ENCODE measurements at places on chromosomes 2 and 18. TPM values are rescaled to one million over a fixed set of nuclear protein-coding genes. Genes with fewer than 3 reads are reported as not detected.
A peak's percentile ranks its signal among the peaks of the same experiment; 100 is the strongest.

GRCh38 chr18:58998401-58999203, 133.9 kb downstream of the ZNF532 start:
- H3K27ac ChIP-seq, result no peak overlapping the region
- no peaks in the 10 kb centered on the region for H3K27me3 ChIP-seq
- H3K4me3 ChIP-seq, result no peak overlapping the region
- peaks cover 23% of the 10 kb centered on the region for H3K4me1 ChIP-seq
- no peaks in the 10 kb centered on the region for H3K36me3 ChIP-seq

- no peaks in the 10 kb centered on the region for H3K36me3 ChIP-seq
- H3K27me3 ChIP-seq, result no peaks in the 10 kb centered on the region
- DNase-seq, result no peak
- H3K4me1 ChIP-seq, result peaks cover 45% of the 10 kb centered on the region
These were observed 114.3 kb upstream of the MGAT5 start for GRCh38 chr2:134139611-134140010.

- H3K4me1 ChIP-seq, result peaks cover 16% of the 10 kb centered on the region
- peak; percentile 45 for DNase-seq
- H3K27me3 ChIP-seq, result no peaks in the 10 kb centered on the region
These were observed 818 bp downstream of the ITGB1BP1 start for GRCh38 chr2:9422321-9423099.

- no peak overlapping the region for H3K27ac ChIP-seq
- no peaks in the 10 kb centered on the region for H3K27me3 ChIP-seq
- no peaks in the 10 kb centered on the region for H3K36me3 ChIP-seq
- no peak for DNase-seq
- no peak overlapping the region for H3K4me3 ChIP-seq
These were observed 165.9 kb upstream of the ID2 start for GRCh38 chr2:8515864-8516533.

DNA sequence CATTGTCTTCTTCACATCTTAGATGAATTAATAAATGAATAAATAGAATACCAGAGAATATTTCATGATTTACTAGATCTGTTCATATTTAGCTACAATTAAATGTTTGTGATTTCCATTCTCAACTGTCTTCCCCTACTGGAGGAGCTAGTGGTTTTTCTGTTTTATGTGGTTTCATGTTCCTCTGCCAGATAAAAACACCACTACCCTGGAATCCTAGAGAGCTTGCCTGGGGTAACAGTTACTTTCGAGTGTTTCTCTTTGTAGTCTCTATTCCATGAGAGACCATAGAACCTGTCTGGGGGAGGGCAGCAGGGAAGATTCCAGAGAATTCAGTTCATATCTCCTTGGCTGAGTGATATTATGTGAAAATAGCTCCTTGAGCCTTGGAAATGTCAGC, 349.2 kb downstream of the INSIG2 start:
- no peak for DNase-seq
- H3K4me3 ChIP-seq, result no peak overlapping the region
- H3K36me3 ChIP-seq, result no peaks in the 10 kb centered on the region
- H3K4me1 ChIP-seq, result no peaks in the 10 kb centered on the region
- no peaks in the 10 kb centered on the region for H3K27me3 ChIP-seq

DNA sequence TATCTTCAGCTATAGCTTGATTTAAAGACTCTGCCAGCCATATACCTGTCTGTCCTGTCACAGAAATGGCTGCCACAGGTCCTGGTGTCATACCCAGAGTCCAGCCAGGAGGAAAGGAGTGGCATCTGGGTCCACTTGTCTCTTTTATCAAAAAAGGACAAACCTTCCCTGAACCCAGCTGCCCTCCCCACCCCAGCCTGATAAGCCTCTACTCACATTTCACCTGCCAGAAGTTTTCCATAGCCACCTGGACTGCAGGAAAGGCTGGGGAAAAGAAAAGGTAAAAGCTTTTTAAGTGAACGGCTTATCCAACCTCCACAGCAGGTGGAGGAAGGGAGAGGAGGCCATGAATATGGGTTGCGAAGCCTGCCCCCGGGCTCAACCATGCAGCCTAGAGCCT, 32.8 kb downstream of the TMEM163 start:
- H3K4me3 ChIP-seq, result no peak overlapping the region
- H3K27ac ChIP-seq, result no peak overlapping the region
- H3K4me1 ChIP-seq, result peaks cover 28% of the 10 kb centered on the region
- DNase-seq, result no peak
- H3K36me3 ChIP-seq, result no peaks in the 10 kb centered on the region
- no peaks in the 10 kb centered on the region for H3K27me3 ChIP-seq

GRCh38 chr18:3972291-3972930, 482.7 kb downstream of the DLGAP1 start:
- H3K27ac ChIP-seq, result no peak overlapping the region
- H3K4me3 ChIP-seq, result no peak overlapping the region
- peaks cover 3% of the 10 kb centered on the region for H3K27me3 ChIP-seq
- no peaks in the 10 kb centered on the region for H3K36me3 ChIP-seq
- DNase-seq, result no peak
- no peaks in the 10 kb centered on the region for H3K4me1 ChIP-seq

DNA sequence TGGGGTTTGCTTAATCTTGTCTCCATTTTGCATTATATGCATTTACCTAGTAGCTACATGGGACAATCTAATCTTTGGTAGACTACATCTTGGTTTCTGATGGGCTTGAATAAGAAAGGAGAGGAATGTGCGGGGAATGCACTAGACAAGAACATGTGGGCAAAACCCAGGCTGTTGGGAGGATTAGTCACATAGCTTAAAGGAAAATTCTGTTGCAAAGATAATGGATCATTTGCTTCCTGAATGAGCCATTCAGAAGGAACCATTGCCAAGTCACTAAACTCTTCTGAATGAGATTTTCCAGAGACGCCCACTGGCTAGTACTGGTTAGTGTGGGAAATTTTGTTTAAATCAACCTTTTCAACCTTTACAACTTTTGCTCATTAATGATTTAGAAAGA, 84.8 kb downstream of the OSBPL6 start:
- no peaks in the 10 kb centered on the region for H3K36me3 ChIP-seq
- peak; percentile 94 for DNase-seq
- peaks cover 4% of the 10 kb centered on the region for H3K27me3 ChIP-seq
- H3K4me3 ChIP-seq, result no peak overlapping the region

DNA sequence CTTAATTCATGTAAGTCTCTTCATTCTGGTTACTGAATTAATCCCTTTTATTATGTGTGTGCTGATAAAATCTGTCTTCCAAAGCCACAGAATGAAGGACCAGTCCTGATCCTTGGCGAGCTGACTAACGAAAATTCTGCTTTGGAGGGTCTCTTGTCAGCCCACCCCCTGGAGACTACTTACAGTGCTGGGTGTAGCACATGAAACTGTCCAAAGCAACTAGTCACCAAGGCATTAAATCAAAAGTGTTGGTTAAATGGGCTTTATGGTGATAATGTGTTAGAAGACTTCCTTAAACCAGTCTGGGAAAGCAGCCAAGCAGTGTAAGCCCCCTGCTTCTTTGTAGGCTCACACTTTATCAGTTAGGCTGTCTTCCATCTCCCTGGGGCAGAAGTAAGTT, 420.2 kb downstream of the SUCLG1 start:
- no peaks in the 10 kb centered on the region for H3K4me1 ChIP-seq
- no peak for DNase-seq
- no peaks in the 10 kb centered on the region for H3K27me3 ChIP-seq
- H3K36me3 ChIP-seq, result no peaks in the 10 kb centered on the region
- H3K27ac ChIP-seq, result no peak overlapping the region

GRCh38 chr18:63259567-63260379, 59.8 kb downstream of the BCL2 start:
- DNase-seq, result no peak
- H3K4me3 ChIP-seq, result no peak overlapping the region
- no peaks in the 10 kb centered on the region for H3K36me3 ChIP-seq
- H3K27me3 ChIP-seq, result no peaks in the 10 kb centered on the region
- no peaks in the 10 kb centered on the region for H3K4me1 ChIP-seq

- no peak overlapping the region for H3K27ac ChIP-seq
- H3K27me3 ChIP-seq, result no peaks in the 10 kb centered on the region
- H3K4me1 ChIP-seq, result no peaks in the 10 kb centered on the region
- no peaks in the 10 kb centered on the region for H3K36me3 ChIP-seq
- no peak for DNase-seq
These were observed 136.1 kb downstream of the EXOC6B start for GRCh38 chr2:72689579-72690195.

DNA sequence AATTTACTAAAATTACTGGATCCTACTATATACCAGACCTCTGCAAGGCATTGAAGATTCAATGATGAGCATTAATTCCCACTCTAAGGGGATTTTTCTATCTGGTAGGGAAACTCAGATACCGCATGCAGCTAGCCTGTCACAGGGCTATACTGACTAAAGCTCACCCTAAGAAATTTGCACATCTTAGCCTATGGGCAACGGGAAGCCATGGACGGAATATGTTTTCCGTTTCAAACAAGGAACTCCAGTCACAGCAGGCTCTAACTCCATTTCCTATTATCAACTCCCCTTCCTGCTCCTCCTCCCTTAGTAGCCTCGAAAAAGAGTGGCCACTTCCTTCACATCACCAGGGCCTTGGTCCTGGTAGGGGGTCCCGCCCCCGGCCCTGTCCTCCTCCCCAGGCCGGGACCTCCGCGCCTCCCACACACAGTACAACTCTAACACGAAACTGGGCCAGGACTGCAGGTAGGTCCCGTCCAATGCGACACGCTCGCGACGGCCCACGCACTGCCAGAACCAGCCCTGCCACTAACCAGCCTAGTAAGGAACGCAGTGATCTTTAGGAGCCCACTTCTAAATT, 659 bp upstream of the COX5B start:
- peak overlapping the region; percentile 69 for H3K27ac ChIP-seq
- H3K36me3 ChIP-seq, result peaks cover 14% of the 10 kb centered on the region
- no peaks in the 10 kb centered on the region for H3K27me3 ChIP-seq
- peak overlapping the region; percentile 65 for H3K4me3 ChIP-seq
- H3K4me1 ChIP-seq, result peaks cover 15% of the 10 kb centered on the region

DNA sequence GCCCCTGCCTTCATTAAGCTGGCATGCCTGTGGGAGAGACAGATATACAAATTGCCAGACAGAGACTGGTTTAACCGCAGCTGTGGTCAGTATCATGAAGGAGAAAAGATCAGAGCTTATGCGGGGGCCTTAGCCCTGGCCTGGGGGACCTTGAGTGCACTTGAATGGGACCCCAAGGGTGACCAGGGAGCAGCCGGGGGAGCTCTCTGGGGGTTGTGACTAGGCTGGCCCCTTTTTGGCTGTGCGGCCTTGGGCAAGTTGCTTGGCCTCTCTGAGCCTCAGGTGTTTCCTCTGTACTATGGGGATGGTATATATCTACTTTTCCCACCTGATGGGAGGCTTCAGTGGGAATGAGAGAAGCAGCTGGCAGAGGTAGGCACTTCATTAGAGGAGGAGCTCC, 35.7 kb downstream of the INHBB start:
- H3K27ac ChIP-seq, result no peak overlapping the region
- no peak for DNase-seq
- H3K4me1 ChIP-seq, result no peaks in the 10 kb centered on the region
- no peak overlapping the region for H3K4me3 ChIP-seq
- H3K27me3 ChIP-seq, result no peaks in the 10 kb centered on the region

- no peak overlapping the region for H3K4me3 ChIP-seq
- no peak overlapping the region for H3K27ac ChIP-seq
- peaks cover 13% of the 10 kb centered on the region for H3K4me1 ChIP-seq
- peaks cover 28% of the 10 kb centered on the region for H3K36me3 ChIP-seq
- no peaks in the 10 kb centered on the region for H3K27me3 ChIP-seq
- DNase-seq, result no peak
These were observed 5.2 kb downstream of the CAD start for GRCh38 chr2:27222407-27222806.

- H3K36me3 ChIP-seq, result no peaks in the 10 kb centered on the region
- no peak overlapping the region for H3K27ac ChIP-seq
- H3K27me3 ChIP-seq, result no peaks in the 10 kb centered on the region
- no peak overlapping the region for H3K4me3 ChIP-seq
- no peaks in the 10 kb centered on the region for H3K4me1 ChIP-seq
- no peak for DNase-seq
These were observed 161.5 kb downstream of the WDR7 start for GRCh38 chr18:56812674-56813073.

- DNase-seq, result no peak
- H3K4me3 ChIP-seq, result no peak overlapping the region
- H3K27ac ChIP-seq, result no peak overlapping the region
- H3K4me1 ChIP-seq, result no peaks in the 10 kb centered on the region
These were observed 6.0 kb upstream of the ALPP start for GRCh38 chr2:232372231-232373208.

GRCh38 chr2:70357684-70358071, 55.8 kb upstream of the FAM136A start:
- H3K27me3 ChIP-seq, result no peaks in the 10 kb centered on the region
- H3K27ac ChIP-seq, result peak overlapping the region; percentile 81
- H3K4me3 ChIP-seq, result no peak overlapping the region
- DNase-seq, result no peak
- no peaks in the 10 kb centered on the region for H3K36me3 ChIP-seq
- peaks cover 38% of the 10 kb centered on the region for H3K4me1 ChIP-seq

GRCh38 chr18:49967636-49968313, 154.4 kb upstream of the ACAA2 start:
- no peaks in the 10 kb centered on the region for H3K4me1 ChIP-seq
- H3K27me3 ChIP-seq, result peaks cover 2% of the 10 kb centered on the region
- no peak overlapping the region for H3K4me3 ChIP-seq
- no peaks in the 10 kb centered on the region for H3K36me3 ChIP-seq
- H3K27ac ChIP-seq, result no peak overlapping the region
- DNase-seq, result no peak

GRCh38 chr18:23133860-23134779, 1.2 kb upstream of the CABLES1 start:
- no peaks in the 10 kb centered on the region for H3K27me3 ChIP-seq
- H3K4me1 ChIP-seq, result peaks cover 30% of the 10 kb centered on the region
- peak overlapping the region; percentile 88 for H3K4me3 ChIP-seq
- peak overlapping the region; percentile 65 for H3K27ac ChIP-seq
- peaks cover 2% of the 10 kb centered on the region for H3K36me3 ChIP-seq
- no peak for DNase-seq

DNA sequence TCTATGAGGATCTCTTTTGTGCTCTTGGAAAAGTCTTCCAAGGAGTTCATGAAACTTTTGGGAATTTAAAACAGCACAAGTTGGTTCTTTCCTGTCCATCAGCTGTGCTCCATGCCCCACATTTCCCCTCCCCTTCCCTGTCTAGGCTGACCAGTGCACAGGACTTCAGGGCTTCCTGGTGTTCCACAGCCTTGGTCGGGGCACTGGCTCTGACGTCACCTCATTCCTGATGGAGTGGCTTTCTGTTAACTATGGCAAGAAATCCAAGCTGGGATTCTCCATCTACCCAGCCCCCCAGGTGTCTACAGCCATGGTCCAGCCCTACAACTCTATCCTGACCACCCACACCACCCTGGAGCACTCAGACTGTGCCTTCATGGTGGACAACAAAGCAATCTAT, 8.1 kb upstream of the DNAJB2 start:
- H3K27ac ChIP-seq, result no peak overlapping the region
- H3K36me3 ChIP-seq, result no peaks in the 10 kb centered on the region
- no peak for DNase-seq
- H3K4me1 ChIP-seq, result no peaks in the 10 kb centered on the region
- H3K4me3 ChIP-seq, result no peak overlapping the region

Gene HOXD11
- not detected for total RNA-seq

Gene PMS1
- 27.8 TPM for total RNA-seq

Gene UGT1A10
- total RNA-seq, result not detected

Gene CCT4
- 220 TPM for total RNA-seq

Gene MC2R
- not detected for total RNA-seq

Gene ANKRD44
- total RNA-seq, result 8.1 TPM

Gene TXNL1
- total RNA-seq, result 81.2 TPM

Gene DSG1
- total RNA-seq, result not detected

Data from endothelial cell of umbilical vein (primary cell).